Stimulated activated naive CD8-positive, alpha-beta T cell treated with anti-CD3 and anti-CD28 coated beads, Interleukin-15, Interleukin-2, amounts not matched to agents 100 U/mL and 50 U/mL, for 24 hours (primary cell): ENCODE measurements at places on chromosomes 16 and 17.

GRCh38 chr17:65523411-65523810, 38.0 kb downstream of the AXIN2 start:
- no peak for DNase-seq

- DNase-seq = peak; percentile 54
Observed at GRCh38 chr17:82668631-82669099, 20.4 kb upstream of the WDR45B start.

GRCh38 chr16:15856901-15857698, at the start of gene MYH11:
Gene MYH11, minus strand, starts transcription at chr16:15857028. Its CDS starts 18,776 bp downstream, at chr16:15838252.
- DNase-seq = peak; percentile 4

DNA sequence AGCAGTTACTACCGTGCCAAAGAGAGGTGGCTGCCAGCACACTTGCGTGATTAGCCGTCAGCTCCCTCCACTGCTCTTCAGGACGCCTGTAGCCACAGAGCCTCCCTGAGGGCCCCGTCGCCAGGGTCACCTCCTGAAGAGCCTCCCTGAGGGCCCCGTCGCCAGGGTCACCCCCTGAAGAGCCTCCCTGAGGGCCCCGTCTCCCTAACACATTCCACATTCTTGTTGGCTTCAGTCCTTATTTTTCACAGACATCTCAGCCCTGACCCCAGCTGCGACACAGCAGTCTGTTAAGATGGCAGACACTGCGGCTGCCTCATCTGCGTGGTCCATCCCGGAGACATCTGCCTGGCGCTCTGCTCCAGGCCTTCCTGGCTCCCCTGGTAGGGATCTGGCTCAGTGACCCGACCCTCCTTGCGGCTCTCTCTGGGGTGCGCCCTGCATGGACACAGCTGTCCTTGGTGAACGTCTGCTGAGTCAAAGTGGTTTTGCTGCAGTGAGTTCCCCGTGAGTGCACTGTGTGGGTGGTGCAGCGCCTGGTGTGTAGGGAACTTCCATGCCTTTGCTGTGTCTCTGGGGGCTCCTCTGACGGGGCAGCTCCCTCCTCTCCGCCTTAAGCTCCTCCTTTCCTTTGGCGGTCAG, 11.4 kb downstream of the ACSF3 start:
- DNase-seq = no peak

DNA sequence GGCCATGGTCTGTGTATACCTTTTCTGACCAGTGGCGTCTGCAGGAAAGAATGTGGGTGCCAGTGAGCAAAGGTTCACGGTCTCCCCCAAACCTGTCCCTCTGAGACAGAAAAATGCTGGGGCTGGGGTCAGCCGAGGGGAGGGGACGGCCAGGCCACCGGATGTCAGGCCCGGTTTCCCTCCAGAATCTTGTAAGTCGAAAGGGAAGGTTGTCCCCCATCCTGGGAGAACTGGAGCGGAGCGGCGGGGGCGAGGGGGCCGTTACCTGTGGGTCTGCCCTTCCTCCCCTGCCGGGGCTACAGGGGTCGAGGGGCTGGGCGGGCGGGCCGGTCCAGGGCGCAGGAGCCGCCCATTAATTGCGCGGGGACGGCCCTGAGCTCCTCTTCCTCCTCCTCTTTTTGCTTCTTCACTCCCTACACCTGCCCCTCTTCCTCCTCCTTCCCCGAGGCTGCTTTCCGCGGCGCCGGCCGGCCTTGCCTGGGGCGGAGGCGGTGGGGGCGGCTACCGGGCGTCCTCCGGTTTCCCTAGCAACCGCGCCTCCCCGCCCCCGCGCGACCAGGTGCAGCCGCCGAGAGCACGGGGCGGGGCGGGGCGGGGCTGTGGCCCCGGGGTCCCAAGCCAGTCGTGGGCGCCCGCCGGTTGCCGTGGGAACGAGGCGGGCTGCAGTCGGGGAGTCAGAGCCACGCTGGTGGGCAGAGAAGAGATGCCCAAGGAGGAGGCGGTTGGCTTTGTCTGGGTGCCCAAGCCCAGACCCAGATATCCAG, at the start of gene MARCHF10:
MARCHF10 (minus strand) TSS at position 503 of the 764 bp plus-strand sequence. CDS start 6,579 bp downstream, outside the sequence.
- DNase-seq = peak; percentile 52

DNA sequence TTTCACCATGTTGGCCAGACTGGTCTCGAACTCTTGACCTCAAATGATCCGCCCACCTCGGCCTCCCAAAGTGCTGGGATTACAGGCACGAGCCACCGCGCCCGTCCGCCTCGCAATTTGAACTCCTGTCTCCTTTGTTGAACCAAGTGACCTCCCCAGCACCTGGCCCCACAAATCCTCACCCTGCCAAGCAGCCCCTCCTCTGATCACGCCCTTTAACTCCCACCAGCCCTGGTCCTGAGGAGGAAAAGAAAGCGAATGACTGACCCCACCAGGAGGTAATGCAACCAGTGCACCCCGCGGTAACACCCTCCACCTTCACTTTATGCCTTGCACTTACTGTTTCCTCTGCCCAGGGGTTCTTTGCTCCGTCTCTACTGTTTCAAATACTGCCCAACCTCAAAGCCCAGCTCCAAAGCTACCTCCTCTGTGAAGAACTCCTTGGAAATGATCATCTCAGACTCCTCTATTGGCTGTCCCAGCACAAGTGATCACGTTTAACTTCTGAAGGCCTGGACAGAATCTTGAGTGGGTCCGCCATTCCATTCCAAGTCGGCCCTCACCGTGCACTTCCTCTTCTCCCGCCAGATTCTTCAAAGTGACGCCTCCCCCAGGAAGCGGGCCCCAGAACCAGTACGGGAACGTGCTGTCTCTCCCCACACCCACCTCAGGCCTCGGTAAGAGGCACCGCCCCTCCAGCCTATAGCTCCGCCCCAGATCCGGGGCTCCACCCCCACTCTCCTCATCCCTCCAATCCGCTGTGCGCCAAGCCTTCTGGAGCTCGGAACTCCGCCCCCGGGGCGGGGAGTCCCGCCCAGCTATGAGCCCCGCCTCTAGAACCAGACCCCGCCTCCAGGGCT, 4.4 kb downstream of the CD19 start:
- peak; percentile 88 for DNase-seq

DNA sequence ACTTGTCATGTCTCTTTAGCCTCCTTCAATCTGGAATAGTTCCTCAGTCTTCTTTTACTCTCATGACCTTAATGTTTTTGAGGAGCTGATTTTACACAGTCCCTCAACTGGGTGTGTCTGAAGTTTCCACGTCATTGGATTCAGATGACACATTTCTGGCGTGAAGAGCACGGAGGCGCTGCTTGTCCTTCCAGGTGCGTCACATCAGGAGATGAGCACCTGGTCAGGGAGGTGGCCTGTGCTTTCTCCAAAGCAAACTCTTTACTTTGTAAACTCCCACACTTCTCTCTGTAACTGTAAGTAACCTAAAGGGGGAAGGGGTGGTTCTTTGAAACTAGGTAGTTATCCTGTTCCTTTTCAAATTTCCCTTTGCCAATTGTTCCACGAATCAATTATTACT, 52.5 kb upstream of the MNT start:
- DNase-seq = no peak

- DNase-seq = no peak
Observed at GRCh38 chr17:27315322-27315721, 21.4 kb downstream of the WSB1 start.

DNA sequence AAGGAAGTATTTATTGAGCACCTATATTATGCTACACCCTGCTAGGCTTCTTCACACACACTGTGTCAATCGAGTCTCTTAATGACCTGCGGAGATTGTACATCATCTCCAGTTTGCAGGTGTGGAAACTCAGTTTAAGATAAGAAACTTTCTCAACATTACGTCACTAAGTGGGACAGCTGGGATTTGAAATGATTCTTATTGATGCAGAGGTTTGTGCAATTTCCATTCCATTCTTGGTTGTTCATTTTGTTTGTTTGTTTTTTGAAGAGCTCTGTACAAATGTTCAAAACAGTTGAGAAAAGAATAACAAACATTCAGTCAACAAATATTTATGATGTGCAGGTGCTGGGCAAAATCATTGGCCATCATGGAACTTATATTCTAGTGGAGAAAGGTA, 84.8 kb downstream of the MAP2K6 start:
- no peak for DNase-seq
